CD4-positive, alpha-beta memory T cell (primary cell): ENCODE measurements at places on chromosomes 16 and 17. TPM values are rescaled to one million over a fixed set of nuclear protein-coding genes. Genes with fewer than 3 reads are reported as not detected.

LRRC37A gene
- total RNA-seq, result 12.9 TPM

ADGRG1 gene
- total RNA-seq, result 0.41 TPM

GRB7 gene
- not detected for total RNA-seq

DNA sequence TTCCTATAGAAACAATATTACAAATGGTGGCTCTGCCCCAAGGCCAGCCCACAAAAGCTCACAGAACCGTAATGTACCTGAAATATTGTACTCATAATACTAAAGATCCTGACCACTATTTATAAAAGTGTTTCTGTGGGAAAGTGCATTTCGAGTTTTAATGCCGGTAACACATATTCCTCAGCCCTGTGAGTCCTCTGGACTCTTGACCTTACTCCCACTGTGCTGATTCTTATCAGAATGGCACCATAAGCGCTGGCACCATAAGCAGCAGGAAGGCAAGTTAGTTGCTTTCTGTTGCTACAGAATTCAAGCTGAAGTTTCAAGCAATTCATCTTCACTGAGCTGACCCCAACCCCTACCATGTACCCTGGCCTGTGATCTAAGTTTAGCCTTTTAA, 36.4 kb upstream of the MED13 start:
- DNase-seq, result no peak

DNA sequence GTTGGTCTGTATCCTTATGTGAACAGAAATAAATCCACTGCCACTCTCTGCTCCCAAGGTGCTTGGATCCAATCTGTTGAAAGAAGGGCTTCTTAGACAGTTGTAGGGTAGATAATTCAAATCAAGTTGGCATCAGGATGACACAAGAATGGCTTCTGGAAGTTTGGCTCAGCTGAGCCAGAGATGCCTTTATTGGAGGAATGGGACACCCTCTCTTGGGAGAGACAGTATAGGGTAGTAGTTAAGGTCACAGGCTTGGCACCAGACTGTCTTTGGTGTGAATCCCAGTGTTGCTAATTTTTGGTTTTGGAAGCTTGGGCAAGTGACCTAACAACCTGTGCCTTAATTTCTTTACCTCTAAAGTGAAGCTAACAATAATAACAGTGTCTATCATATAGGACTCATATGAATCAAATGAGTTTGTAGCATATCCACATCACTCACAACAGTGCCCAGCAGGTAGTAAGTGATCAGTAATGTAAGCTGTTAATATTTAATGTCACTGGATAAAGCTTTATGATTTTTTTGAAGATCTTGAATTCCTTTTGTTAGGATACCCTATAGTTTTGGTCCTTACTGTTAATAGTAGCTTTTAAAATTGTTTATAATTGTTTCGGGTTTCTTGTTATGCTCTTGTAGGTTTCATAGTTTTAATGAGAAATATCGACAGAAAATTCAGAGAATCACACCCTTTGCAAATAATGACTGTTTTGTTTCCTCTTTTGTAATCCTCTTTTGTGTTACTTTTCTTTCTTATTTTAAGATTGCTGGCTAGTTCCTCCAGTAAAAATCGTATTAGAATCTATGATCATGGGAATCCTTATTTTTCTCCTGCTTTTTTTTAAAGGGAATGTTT, 19.1 kb downstream of the ZNRF1 start:
- DNase-seq, result no peak

DNA sequence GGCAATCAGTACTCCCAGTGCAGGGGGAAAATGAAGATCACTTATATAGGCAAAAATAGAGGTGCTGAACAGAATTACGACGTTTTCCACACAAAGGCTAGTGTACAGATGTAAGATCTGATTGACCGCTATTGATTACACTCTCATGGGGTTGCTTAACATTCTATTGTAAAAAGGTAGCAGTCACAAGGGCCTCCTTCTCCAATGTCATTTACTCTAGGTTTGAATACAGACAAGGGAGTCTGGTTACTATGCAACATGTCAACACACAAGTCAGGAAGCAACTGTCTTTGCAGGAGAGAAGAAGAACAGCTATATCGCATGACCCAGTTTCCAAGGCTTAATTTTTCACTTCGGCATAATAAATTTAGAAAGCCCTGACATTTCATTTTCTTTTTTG, 7.9 kb downstream of the KRT37 start:
- DNase-seq, result no peak

LHX1 gene
- total RNA-seq, result not detected

DNA sequence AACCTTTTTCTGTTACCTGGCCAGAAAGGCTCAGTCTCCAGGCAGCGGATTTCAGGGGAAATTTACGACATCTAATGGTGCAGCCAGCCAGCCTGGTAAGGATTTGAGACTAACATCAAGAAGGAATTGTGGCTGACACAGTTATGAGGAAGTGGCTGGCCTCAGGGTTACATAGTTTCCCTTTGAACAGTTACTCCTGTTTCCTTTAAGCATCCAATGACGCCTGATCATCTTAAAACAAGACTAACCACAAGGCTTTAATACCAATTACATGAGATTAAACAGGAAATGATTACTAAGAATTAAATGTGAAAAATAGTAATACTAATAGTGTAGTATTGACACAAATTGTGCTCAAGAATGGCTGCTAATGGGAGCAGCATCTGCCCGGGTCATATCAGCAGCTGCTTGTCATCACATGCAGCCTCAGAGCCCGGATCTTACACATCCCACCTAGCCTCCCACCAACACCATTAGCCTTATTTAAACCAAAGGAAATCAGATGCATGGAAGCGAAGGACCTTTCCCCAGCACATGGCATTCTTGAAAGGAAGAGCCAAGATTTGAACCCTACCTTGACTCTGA, 431.8 kb downstream of the PMP22 start:
- peak; percentile 14 for DNase-seq

KAT2A gene
- total RNA-seq, result 38.5 TPM

WIPF2 gene
- 34.7 TPM for total RNA-seq

GRCh38 chr16:7366041-7366440, 33.4 kb downstream of the RBFOX1 start:
- DNase-seq, result no peak

TAT gene
- total RNA-seq, result not detected

PRKAR1A gene
- 182 TPM for total RNA-seq

KRTAP29-1 gene
- not detected for total RNA-seq

SPECC1 gene
- total RNA-seq, result 12.8 TPM

CEP295NL gene
- total RNA-seq, result not detected
